ENCODE measurements at places on chromosomes 6 and 20.

DNA sequence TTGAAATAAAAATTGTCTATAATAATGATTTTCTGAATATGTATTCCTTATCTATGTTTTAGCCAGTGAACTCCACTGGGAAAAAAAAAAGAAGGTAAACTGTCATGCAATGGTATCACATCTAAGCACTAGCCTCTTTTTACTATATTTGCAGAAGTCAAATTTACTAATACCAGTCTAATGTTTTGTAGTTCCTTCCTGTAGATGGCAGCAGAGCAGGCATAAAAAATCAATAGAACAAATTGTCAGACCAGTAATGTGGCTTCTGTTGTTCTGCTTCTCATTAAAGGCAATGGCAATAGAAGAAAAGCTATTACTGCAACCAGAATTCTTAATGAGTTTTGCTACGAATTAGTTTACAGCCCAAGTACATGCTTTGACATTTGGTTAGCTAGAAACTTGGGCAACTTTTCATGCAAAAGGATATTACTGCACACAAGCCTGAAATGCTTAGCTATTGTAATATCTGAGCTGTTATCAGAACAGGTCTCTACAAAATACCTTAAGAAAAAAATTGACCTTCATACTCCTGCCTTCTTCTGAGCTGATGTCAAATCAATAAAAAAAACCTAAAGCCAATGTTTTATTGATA, 476.9 kb downstream of the KHDRBS2 start:
- no peak for DNase-seq

- no peak for DNase-seq
These were observed 447.0 kb downstream of the LMBRD1 start for GRCh38 chr6:69349771-69350170.

DNA sequence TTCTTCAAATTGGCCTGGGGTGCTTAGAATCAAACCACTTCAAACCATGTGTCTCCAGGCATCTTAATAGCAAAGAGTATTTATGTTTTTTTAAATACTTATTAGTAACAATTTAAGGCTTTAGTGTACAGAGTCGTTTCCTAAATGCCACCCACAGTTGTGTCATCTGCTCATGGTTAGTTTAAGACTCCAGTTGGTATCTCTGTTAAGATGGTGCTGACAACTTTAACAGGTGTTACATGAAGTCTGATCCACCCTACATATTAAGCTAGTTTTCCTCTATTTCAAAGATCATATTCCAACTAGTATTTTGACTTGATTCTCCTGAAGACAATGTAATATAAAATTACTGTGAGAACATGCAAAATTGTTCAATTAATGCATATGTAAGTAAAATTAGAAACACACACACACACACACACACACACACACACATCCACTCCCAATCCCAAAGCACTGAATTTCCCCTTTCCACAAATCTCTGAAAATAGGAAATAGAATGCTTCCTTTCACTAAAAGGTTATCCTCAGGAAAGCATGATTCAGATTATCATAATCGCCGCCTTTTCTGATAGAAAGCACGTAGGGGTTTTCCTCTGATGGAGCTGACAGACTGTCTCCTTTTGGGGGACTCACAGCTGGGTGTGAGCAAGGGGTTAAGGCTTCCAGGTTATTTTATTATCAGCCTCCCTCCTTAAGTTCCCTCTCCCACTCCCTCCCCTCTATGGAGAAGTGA, 10.5 kb downstream of the CNKSR3 start:
- DNase-seq = no peak

- DNase-seq = no peak
These were observed 39.7 kb upstream of the HTR1B start for GRCh38 chr6:77502981-77503380.

- no peak for DNase-seq
These were observed 120.8 kb downstream of the CHD6 start for GRCh38 chr20:41497186-41497895.

GRCh38 chr6:160510199-160510598, 153.9 kb downstream of the LPA start:
- no peak for DNase-seq

DNA sequence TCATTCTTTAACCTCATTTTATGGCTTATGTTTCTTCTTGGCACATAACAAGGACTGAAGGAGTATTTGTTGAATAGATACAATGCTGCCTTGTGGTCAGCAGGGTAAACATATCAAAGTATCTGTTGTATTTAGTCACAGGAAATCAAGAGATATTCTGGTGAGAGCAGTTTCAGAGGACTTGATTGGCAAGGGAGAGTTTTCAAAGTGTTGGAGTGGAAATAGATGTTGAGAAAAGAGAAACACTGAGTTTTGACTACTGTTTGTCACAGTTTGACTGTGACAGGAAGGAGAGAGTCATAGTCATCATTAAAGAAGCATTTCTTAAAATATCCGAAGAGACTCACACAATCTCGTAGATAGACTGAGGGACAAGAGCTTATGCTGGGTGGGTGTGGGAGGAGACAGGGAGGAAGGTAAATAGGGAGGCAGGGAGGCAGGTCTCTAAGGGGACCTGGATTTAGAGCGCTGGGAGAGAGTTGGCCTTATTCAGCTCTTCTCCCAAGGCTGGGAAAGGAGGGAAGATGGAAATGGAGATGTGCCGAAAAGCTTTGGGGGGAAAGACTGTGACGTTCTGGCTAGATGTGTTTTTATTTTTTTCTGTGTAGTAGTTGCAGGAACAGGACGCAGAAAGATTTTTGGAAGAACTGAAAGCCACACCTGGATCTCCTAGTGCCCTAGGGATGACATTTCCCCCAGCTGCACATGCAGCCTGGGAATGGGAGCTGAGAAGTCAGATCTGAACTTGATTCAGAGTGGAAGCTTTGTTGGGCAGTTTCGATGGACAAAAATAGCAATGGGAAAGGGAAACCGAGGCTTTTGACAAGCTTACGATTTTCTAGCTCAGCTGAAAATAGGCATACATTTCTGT, 65.0 kb upstream of the IFNGR1 start:
- DNase-seq = peak; percentile 69

GRCh38 chr6:124355146-124355545, 551.5 kb downstream of the NKAIN2 start:
- DNase-seq = no peak

GRCh38 chr6:13355043-13355945, 27.0 kb upstream of the TBC1D7 start:
- no peak for DNase-seq

- DNase-seq = no peak
These were observed 17.6 kb downstream of the WRNIP1 start for GRCh38 chr6:2782825-2783187.

DNA sequence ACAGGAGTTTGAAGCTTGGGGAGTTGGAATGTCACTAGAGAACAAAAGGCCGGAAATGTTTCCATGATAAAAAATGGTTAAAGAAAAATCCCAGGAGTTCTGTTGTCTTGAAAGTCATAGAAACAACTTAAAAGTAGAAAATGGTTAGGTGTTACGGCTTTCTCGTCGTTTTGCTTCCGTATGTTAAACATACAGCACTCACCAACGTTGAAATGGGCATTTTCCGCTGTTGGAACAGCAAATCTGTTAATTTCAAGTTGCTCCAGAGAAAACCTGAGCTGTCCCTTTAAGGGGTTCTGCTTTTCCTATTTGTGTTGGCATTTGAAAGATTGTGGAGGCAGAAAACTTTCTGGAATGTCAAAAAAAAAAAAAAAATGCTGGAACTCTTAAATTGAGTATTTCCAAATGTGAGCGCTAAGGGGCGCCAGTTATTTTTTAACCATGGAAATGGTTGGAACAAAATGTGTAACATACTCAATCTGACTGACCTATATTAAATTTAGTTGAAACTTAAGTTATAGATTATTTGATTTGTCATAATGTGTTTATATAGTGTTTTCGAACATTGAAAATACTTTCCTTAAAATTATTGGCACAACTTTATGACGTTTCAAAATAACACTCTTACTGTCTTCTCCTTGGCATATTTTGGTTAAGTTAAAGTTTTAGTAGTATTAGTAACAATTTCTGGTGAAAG, 2.2 kb downstream of the QKI start:
- DNase-seq = no peak

- no peak for DNase-seq
These were observed 490.2 kb downstream of the EPM2A start for GRCh38 chr6:145245119-145245518.

GRCh38 chr6:139962654-139963347, 588.4 kb upstream of the CITED2 start:
- no peak for DNase-seq

DNA sequence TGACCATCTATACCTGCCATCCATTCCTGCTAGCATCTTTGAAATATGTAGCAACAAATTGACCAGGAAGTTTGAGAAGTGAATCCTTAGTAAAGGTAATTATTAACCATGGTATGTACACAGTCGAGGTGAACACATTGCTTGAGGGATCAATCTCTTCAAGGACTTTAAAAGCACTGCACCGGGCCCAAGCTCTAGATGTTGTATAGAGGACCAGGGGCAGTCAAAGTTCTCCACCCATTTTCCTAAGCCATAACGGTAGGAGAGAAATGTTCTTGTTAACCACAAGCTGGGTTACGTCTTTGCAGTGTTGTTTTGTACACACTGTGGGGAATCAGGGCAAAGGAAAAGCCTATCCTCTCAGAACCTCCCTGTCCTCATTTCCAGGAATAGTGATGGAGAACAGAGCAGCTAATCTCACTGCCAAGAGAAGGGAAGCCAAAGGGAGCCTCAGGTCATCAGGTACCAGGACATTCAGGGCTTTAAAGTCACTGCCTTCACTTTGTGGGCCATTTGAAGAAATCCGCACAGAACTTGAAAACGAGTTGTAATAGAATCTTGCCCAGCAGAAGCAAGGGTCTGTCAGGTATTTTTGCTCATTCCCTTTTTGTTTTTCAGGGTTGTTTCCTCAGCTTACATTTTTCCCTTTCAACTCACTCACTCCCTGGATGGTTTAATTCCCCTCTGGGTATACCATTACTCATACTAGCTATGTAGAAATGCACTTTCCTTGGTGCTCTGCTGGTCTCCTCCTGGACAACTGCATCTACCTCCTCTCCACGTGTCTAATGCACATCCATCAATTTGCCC, 5.3 kb upstream of the PM20D2 start:
- DNase-seq = no peak

- DNase-seq = no peak
These were observed 75.1 kb downstream of the SLC2A10 start for GRCh38 chr20:46784436-46785127.

GRCh38 chr20:53995949-53996348, 74.4 kb downstream of the BCAS1 start:
- DNase-seq = no peak

Measured in T-helper 1 cell (primary cell).